ENCODE measurements at places on chromosomes 4 and X.

- no peak for DNase-seq
These were observed 145.4 kb downstream of the CPEB2 start for GRCh38 chr4:15147714-15148113.

DNA sequence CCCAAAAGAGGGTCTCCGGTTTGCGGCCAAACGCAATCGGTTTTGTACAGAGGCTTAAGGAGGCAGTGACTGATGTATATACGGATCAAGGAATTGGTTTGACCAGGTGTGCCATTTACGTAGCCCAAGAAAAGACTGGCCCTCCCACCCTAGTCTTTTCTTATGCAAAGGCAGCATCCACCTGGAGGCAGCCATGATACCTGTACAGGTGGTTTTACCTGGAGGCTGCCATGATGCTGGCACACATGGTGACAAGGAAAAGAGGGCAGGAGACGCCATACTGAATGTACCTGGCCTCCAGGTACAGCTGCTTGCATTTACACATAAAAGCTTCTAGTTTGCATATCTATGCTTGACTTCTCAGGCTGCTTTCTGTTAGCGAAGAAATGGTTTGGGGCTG, 917.7 kb upstream of the INTU start:
- no peak for DNase-seq

GRCh38 chr4:3257556-3258482, 8.9 kb downstream of the MSANTD1 start:
- peak; percentile 44 for DNase-seq

DNA sequence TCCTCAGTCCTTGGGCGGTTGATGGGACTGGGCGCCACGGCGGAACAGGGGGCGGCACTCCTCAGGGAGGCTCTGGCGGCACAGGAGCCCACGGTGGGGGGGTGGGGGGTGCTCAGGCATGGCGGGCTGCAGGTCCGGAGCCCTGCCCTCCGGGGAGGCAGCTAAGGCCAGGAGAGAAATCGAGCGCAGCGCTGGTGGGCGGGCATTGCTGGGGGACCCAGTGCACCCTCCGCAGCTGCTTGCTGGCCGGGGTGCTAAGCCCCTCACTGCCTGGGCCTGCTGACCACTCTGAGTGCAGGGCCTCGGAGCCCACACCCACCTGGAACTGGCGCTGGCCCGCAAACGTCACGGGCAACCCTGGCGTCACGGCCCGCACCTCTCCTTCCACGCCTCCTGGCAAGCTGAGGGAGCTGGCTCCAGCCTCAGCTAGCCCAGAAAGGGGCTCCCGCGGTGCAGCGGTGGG, 164.9 kb upstream of the AGA start:
- DNase-seq: no peak

- DNase-seq: no peak
These were observed 465.1 kb downstream of the PDHA2 start for GRCh38 chr4:96305030-96305429.

DNA sequence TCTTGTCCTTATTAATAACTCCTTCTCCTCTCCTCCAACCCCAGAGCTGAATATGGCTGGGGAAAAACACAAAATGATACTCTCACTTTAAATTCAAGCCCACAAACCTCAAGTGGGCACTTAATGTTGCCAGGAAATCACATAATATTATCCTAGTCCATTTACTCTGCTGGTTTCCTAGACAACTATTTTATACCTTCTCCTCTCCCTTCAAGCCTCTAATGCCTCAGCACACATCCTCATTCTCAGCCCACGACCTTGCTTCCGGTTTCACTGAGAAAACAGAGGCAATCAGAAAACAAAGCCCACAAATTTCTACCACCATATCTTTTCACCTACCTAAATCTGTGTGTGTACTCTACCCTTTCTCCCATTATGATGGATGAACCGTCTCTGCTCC, 12.1 kb upstream of the CLCN5 start:
- DNase-seq: no peak

DNA sequence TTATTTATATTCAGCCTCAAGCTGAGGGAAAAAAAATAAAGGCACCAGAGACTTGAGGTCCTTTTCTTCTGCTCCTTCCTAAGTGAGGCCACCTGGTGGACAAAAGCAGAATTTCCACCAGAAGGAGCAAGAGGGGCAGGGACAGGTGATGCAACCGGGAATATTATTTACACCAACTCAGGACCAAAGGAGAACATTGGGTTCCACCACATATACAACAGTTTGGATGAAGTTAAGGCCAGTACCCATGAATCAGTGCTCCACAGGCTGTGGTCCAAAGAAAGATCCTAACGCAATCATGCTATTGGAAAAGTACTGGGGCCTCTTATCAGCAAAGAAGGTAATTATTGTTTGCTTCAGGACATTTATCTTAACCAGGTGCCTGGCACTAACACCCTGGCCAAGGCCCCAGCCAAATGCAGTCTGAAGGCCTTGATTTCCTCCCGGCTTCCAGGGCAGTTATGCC, 57.4 kb downstream of the TSC22D3 start:
- peak; percentile 90 for DNase-seq

GRCh38 chr4:907691-908425, 24.3 kb downstream of the GAK start:
- DNase-seq: no peak

- no peak for DNase-seq
These were observed 73.0 kb upstream of the SCOC start for GRCh38 chr4:140300271-140300970.

- no peak for DNase-seq
These were observed 96.7 kb downstream of the CENPC start for GRCh38 chr4:67448621-67449020.

GRCh38 chr4:90130076-90130475, 2.9 kb downstream of the CCSER1 start:
- no peak for DNase-seq

DNA sequence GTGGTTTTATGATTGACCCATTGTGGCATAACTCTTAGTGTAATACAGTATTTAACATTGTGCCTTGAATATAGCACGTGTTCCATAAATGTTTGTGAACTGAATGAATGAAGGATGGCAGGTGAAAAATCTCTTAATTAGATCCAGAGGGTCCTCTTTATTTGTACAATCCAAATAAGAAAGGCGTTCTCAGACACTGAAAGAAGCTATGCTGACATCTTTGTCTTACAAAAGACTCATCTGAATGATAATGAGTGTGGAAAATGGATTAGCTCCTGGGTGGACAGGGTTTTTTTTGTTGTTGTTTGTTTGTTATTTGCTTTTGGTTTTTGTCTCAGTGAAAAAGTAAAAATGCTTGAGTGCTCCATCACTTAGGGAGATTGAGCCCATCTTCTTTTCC, 62.7 kb downstream of the NEUROG2 start:
- DNase-seq: no peak

DNA sequence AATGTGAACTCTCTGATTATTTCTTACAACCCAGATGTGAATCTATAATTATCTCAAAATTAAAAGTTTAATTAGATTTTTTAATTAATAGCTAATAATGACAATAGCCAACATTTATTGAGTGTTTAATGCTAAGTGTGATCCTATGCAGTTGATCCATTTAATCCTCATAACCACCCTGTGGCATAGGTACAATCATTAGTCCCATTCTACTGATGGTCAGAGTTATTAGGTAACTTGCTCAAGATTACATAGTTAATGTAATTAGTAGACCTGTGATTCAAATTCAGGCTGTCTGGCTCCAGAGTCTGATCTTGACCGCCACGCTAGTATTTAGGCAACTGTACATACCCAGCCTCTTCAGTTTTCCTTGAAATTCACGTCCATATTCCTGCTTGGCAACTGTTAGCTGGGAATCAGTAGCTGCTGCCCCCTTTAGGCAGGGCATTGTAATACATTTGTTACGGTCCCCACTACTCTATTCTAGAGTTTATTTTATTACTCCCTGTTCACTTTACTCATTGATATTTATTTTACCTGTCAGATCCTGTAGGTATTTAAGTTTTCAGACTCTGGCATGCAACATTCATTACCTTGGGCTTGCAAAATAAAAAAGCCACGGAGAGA, 20.6 kb upstream of the TEC start:
- no peak for DNase-seq

GRCh38 chrX:26586570-26586969, 370.6 kb downstream of the MAGEB5 start:
- DNase-seq: no peak

GRCh38 chrX:48589482-48590162, 7.7 kb upstream of the WDR13 start:
- no peak for DNase-seq

DNA sequence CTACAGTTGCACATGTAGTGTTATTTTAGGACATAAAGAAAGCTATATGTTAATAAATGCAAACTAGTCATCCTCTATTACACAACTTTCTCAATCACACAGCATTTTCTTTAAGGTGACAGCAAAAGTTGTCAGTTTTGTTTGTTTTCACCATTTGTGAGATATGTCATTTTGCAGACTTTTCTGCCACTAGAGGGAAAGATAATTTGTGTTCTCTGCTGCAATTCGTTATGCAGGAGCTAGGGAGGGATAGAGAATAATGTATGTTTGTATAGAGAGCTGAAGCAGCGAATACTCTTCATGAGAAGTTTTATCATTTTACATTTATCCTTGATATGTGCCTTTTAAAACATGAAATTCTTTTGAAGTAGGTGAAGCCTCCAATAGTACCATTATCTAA, 670.6 kb upstream of the ATOH1 start:
- DNase-seq: no peak

- no peak for DNase-seq
These were observed 199.9 kb upstream of the NEIL3 start for GRCh38 chr4:177109769-177110168.

- DNase-seq: peak; percentile 49
These were observed 564 bp downstream of the PGK1 start for GRCh38 chrX:78104447-78105176.

DNA sequence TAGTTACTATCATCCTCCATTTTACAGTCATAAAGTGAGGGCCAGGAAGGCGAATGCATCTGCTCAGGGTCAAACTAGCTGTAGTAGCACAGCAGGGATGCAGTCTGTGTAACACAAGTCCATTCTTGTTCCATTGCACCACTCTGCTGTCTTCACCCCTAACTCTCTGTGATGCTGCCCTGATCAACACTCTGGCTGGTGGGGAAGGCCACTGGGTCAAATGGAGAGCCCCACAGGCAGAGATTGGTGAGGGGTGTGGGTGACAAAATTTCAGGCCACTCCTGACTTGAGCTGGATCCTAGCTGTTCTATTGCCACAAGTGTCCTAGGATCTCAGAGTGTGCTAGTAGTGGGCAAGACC, 136.5 kb downstream of the PJA1 start:
- DNase-seq: no peak

DNA sequence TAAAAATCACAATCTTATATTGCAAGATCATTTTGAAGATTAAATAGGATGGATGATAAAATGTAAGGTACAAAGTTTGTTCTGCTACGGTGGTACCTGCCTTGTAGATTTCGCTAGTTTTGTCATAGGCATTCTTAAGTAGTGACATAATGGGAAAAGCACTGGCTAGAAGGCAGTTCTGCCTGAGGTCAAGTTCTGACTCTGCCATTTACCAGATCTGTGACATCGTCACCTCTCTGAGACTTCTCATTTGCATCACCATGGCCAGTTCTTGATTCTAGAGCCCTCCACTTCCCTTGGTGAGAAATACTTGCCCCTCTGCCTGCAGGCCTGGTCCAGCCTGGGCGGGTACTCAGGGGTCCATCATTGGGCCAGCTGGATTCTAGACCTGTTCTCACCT, 85.2 kb downstream of the HS3ST1 start:
- DNase-seq: no peak

DNA sequence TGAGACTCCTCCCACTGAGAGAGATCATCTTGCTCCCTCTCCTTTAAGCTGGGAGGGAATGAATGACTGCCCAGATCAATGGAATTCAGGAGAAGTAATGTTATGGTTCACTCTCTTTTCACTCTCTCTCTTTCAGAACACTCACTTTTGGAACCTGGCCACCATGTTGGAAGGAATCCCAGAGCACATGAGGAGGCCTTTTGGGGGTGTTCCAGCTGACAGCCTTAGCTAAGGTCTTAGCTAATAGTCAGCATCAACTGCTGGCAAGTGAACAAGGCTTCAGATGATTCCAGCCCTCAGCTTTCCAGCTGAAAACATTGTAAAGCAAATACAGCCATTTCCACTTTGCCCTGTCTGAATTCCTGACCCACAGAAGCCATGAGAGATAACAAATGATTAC, 124.0 kb upstream of the CLNK start:
- DNase-seq: no peak

DNA sequence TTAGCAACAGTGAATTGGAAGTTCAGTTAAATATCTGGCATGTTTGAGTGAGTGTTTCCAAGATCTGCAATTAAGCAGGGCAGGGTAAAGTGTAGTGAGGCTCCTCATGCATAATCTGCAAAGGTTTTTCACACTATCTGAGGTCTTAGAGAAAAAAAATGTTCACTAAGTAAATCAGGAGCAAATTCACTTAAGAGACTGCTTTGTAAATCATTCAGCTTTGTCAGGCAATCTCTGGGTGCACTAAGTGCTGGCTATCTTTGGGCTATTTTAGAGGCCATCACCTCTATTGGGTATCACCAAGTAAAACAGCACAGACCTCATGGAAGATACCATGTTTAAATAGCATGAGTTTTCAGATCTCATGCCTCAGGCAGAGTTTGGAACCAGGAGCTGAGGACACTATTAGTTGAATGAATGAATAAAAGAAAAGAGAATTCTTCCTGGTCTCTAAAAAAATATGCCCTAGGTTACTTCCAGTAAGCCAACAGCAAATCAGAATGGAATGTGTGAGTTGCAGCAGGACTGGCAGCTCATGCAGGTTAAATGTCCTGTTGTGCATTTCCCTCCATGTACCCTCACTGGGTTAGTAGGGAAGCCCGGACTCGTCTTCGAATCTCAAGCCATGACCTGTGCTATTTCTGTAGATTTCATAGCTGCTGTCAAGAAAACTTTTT, 195.3 kb downstream of the KCNIP4 start:
- DNase-seq: no peak

- DNase-seq: no peak
These were observed 345.9 kb downstream of the SLC7A11 start for GRCh38 chr4:137896221-137896737.

GRCh38 chrX:40855932-40856515, 120.7 kb upstream of the MED14 start:
- DNase-seq: no peak

GRCh38 chr4:27442146-27442545, 581.5 kb downstream of the STIM2 start:
- no peak for DNase-seq

DNA sequence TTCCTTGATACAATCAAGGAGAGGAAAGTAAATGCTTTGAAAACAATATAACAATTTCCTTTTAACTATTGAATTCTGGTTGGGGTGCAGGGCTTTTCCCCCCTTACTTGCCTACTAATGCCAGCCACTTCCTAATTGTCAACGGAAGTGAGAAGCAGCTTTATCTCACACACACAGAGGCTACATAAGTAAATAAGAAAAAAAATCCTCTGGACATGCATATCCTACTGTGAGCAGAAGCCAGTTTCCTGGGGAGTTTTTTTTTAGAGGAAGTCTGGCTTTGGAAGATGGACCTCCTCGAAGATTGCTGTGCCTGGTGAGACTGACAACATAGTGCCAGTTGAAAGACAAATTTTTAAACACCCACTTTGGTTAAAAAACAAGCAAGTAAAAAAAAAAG, 180.6 kb downstream of the OPHN1 start:
- no peak for DNase-seq

Data from Peyer's patch (tissue), 4 donors.